ENCODE measurements at places on chromosomes 16 and 17.

- DNase-seq = no peak
These were observed 1931.9 kb downstream of the TP53TG3F start for GRCh38 chr16:35391328-35391727.

GRCh38 chr17:39270923-39271322 is 45.2 kb upstream of the STAC2 start:
- no peak for DNase-seq

- peak; percentile 30 for DNase-seq
These were observed 549 bp downstream of the SLC26A11 start for GRCh38 chr17:80220736-80221215.

DNA sequence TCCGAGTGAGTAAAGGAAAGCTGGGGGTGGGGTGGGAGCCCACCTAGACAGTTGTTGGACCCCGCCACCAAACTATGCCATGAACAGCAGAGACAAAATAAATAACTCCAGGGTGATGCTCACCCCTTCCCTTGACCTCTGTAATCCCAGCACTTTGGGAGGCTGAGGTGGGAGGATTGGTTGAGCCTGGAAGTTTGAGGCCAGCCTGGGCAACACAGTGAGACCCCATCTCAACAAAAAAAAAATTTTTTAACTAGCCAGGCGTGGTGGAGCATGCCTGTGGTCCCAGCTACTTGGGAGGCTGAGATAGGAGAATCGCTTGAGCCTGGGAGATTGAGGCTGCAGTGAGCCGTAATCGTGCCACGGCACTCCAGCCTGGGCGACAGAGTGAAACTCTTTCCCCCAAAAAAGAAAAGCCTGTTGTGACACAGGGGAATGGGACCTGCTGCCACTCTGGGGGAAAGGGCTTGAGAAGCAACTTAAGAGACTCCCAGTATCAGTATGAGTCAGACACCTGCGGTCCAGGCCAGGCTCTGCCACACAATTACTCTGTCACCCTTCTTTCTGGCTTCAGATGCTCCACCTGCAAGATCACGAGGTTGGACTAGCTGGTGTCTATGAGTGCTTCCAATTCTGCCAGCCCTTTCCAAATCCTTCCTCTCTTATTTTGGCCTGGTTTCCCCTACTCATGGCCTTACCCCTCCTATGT is 5.0 kb downstream of the SGCA start:
- no peak for DNase-seq

- no peak for DNase-seq
These were observed 10.5 kb downstream of the PDILT start for GRCh38 chr16:20393801-20394577.

DNA sequence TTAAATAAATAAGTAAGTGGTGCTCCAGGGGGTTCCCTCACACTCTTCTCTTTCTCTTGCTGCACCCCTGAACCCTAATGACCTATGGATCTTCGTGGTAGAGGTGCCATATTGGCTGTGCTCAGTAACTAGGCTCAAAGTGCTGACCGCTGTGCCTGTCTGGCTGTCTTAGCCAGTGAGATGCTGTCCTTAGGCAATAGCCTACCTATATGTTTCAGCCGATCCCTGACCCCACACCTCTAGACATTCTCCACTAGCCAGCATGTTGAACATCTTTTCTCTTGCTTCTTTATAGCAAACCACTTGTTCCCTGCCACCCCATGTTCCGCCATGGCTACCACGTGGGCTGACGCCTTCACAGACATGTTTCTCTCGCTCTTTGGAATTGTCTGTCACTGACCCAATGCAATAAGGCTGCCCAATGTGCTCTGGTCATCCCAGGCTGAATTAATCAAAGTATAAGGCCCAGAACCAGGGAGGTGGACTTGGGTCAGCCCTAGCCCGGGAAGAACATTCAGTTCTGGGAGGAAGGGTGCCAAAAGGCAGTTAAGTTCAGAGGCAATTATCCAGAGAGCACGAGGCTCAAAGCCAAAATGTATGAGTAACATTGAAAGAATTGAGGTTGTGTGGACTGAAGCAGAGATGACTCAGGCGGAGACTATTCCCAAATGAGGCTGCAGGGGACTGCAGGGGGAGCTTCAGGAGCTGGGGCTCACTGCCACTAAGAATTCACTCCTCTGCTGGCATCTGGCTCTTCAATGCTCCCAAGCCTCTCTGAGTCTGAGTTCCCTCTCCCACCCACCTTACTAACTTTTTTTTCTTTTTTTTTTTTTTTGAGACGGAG is 28.7 kb upstream of the TNRC6A start:
- no peak for DNase-seq

GRCh38 chr16:24900230-24900629 is 54.5 kb downstream of the SLC5A11 start:
- no peak for DNase-seq

DNA sequence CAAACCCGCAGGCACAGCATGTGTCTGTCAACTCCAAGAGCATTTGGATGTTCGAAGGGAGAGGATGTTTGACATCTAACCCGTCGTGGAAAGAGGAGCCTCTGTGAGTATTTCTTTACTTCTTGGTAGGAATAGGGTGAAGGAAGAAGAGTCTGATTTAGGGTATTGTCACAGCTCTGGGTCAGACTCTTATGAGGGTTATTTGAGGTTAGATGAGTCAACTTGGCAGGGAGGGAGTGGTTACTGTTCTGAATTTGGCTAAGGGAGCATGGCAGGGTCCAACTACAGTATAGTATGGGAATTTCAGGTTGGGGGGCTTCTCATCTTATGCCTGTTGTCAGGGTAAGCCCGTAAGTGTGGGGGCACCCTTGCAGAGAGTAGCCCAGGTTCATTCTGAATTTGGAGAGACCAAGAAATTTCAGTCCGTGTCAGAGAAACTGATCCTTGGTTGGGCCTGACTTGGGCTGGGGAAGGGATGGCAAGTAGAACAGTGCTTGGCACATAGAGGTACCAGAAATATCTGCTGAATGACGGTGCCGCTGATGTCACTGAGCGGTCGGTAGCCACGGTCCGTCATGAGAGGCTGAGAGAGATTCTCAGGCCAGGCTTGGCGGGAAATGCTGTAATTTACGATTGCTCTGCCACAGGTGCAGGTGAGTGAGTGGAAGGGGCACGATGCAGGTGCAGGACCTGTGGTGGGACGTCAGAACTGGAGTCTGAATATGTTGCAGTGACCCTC is 43.2 kb downstream of the MYH3 start:
- no peak for DNase-seq

DNA sequence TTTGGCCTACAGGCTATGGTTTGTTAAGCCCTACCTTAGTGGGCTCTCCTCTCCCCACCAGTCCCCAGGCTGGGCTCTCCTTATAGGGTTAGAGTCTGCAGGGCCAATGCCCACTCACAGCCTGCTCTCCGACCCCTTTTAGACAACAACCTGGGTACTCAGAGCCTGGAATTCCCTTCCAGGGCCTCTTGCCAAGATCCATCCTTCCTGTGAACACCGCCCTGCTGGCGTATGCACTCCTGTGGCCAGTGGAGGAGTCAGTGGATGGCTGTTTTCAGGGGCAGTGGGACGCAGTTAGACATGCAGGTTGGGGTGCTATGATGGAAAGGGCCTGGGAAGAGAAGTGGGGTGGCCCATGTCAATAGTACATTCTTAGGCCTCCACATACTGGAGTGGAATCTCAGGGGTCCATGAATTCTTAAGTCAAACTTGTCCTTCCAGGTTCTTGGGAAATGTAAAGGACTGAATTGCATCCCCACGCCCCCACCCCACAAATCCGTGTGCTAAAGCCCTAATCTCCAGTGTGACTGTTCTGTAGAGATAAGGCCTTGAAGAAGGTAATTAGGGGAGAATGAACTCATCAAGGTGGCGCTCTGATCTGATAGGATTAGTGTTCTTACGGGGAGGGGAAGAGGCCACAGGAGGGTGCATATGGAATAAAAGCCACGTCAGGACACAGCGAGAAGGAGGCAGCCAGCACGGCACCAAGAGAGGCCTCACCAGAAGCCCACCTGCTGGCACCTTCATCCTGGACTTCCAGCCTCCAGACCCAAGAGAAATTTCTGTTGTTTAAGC is 81.6 kb upstream of the CACNG5 start:
- DNase-seq = no peak

- no peak for DNase-seq
These were observed 4.9 kb downstream of the TBX2 start for GRCh38 chr17:61404663-61404912.

GRCh38 chr16:53428681-53429080 is 5.6 kb upstream of the RBL2 start:
- DNase-seq = no peak

- no peak for DNase-seq
These were observed 183.5 kb upstream of the MAF start for GRCh38 chr16:79784007-79784406.

DNA sequence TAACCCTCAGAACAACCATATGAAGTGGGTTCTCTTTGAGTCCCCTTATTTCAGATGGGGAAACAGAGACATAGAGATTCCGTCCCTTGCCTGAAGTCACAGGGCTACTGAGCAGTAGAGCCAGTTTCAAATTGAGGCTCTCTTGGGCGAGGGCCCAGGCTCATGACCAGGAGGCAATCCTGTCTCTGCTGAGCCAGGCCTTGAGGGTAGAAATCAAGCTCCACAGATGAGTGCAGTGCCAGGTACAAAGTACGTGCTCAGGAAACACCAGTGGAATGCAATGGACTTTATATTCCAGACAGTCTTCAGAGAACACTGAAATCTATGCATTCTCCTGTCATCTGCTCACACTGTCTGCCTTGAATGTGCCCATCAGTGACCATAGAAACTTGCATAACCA is 291.7 kb upstream of the MAF start:
- no peak for DNase-seq

DNA sequence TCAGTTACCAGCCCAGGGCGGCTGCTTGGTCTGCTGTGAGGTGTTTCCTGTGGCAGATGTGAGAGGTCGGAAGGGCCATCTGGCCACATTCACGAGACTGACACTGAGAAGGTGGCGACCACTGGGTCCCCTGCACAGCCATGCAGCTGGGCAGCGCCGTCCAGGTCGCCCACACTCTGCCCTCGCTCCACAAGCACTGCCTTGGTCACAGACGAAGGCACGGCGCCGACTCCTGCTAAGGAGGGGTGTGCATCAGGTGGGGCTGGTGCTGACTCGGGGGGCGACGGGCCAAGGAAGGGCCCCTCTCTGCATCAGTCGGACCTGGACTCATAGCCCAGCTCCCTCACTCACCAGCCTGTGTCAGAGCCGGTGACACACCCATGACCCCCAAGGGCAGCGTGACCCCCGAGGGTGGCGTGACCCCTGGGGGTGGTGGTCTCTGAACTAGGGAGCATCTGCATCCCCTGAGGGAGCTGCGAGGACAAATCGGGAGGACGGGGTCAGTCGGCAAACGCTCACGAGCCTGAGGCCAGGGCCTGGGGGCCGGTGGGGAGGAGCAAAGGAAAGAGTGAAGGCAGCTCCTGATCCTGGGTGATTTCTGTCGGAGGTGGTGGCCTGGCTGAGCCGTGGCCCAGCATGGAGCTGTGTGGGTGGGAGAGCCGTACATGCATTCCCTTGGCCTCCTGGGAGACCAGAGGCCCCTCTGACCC is 30.4 kb downstream of the NME3 start:
- DNase-seq = no peak

DNA sequence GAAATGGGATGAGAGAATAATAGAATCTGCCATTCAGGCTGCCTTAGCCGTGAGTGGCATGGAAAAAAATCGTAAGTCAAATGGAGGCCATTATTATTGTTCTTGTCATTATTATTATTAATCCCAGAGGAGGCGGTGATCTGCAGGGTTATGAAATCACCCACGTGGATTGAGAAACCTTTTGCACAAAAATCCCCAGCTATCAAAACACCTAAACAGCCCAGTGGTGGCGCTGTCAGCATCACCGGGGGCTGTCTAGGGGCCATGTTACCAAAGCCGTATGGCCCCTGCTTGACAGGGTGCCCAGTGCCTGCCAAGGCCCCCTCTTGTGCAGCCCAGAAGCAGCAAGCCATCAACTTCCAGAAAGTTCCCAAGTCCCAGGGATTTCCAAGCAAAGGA is 25.2 kb downstream of the CNGB1 start:
- DNase-seq = no peak

DNA sequence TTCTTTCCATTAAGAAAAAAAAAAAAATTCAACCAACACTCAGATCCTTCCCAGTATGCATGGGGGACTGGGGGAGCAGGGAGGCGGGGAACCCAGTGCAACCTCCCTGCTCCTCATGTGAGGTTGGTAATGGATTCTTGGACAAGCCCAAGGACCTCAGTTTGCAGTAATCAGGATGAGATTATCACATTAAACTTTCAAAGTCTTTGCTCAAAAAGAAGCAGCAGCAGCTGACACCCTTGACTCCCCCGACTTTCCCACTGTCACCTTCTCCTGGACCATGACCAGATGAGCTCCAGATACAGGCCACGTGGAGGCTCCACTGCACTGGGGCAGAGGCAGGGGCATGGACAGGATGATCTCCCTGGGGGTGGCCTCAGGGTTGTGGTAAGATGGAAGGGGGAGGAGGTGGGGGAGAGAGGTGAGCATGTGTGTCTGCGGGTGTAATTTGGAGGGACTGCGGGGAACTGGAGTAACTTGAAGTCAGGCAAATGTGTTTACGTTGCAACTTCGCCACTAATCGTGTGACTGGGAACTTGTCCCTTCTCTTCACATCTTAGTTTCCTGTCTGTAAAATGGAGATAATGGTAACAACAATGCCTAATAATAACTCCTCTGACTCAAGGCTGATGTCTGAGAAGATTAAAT is 19.8 kb downstream of the ZNF385C start:
- no peak for DNase-seq

DNA sequence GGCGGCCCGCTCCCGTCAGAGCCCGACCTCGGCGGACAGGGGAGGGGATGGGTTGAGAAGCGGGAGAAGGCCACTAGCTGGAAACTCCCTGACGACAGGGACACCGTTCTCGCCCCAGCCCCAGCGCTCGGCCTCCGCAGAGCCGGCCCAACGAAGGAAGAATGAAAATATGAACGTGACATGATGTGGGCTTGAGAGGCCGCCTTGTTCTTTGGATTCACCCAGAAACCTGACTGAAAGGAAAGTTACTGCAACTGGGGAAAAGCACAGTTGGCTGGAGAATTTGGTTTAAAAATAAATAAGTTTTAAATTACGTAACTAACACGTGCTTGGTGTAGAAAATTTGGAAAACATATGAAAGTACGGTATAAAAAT is 21.1 kb downstream of the NPTX1 start:
- DNase-seq = no peak

DNA sequence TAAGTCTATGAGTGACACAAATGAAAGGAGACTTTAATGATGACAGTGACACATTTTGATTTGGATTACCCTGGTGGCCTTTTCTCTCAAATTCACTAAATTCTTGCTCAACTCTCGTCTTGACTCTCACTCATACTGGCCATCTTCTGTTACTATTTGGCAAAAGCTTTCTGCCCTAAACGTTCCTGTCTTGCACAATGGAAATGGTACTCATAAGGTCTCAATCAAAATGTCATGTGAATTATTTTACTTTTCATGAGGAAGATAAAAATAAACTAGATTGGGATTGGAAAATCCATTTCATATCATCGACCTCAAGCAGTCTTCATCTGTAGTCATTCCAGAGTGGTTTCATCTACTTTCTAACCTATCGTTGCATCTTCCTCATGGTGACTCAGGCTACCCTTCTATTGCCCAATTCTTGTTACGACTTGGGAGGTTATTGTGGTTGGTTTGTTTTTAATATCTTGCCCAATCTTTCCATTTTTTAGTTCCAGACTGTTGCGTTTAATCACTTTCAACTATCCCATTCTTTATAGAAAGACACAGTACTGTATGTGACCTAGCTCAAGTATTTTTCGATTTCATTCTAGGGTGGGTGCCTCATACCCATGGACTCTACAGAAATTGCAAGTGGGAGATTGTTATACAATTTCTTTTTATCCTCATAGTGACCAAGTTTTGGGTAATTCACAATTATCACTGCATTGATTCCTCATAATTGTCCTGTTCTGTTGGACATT is 317.2 kb upstream of the KCNJ16 start:
- no peak for DNase-seq

All from activated CD8-positive, alpha-beta memory T cell treated with anti-CD3 and anti-CD28 coated beads, Interleukin-2, amount 50 U/mL, for 4 hours (primary cell).